ENCODE measurements at places on chromosomes 5 and 9.

DNA sequence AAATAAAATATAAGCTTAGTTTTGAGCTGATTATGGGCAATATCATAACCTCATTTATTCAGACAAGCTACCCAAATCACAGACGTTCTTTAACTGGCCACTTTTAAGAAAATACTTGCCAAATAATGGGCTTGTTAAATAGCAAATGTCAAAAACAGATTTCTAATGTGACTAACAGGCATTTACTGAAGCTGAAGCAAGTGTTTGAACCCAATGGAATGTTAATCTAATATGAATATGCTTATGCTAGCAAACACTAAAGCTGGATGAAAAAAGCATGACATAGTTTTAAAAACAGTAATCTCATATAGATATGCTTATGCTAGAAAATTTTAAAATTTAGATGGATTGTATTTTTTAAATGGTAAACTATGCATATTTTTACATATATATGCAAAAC lies 411.6 kb upstream of the PTGER4 start:
- DNase-seq = no peak

DNA sequence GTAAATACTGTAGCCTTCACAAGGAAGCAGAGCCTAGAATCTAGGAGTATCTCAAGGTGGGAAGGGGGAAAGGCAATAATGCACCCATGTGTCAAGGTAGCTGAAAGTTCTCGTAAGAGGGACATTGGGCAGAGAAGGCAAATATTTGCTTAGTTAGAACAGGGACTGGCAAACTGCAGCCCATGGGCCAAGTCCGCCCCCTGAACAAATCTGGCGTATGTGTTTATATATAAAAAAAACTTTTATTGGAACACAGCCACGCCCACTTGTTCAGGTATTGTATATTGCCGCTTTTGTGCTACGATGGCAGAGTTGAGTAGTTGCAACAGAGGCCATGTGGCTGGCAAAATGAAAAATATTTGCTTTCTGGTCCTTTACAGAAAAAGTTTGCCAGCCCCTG lies 16.1 kb downstream of the KCNN2 start:
- no peak for DNase-seq

DNA sequence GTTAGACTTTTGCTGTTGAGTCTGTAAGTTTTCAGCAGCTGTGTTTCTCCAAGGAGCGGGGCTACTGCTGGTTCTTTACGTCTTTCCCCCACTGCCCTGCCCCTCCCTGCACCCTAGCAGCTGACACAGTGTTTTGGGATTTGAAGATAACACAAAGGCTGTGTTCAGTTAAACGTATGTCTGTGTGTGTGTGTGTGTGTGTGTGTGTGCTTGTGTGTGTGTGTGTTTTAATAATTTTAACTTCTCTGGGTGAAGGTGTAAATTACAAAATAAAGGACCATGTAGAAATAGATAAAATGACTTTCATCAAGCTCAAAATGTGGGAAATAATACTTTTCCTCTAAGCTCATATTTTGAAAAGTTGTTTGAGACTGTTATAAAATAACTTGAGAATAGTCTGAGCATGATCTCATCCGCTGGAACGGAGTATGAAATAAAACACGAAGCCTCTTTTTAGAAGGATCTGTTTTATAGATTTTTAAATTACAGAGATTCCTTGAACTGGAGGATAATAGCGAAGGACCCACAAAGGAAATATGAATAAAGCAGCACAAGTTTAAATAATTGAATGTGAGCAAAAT lies 10.9 kb downstream of the ABL1 start:
- DNase-seq = no peak

GRCh38 chr9:94909250-94909894 lies 182.9 kb downstream of the AOPEP start:
- DNase-seq = peak; percentile 12

- DNase-seq = no peak
These were observed 15.9 kb downstream of the RANBP6 start for GRCh38 chr9:5999443-6000101.

GRCh38 chr9:95772320-95773052 lies 103.0 kb upstream of the ERCC6L2 start:
- DNase-seq = no peak

DNA sequence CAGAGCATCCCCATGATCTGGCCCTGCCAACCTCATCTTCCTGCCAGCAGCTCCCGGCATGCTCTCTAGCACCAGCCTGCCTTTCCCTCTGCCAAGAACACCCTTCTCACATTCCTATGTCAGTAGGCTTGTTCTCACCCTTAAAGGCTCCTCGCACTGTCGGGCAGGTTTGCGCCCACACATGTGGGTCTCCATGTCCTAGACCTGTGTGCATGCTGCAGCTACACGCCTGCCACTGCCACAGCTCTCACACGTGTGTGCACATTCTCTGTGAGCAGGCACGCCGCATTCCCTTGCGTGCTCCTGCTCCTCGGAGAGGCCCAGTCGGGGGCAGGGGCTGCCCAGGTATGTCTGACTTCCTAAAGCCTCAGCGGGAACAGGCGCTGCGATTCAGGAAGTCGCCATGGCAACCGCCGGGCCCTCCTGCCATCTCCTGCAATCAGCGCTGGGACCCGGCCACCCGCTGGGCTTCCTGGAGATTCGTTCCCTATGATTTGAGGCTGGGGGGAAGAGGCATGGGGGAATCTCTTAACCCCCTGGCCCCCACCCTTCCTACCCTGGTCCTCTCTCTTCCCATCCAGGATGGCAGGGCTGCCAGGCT lies 28.1 kb downstream of the NDUFA8 start:
- no peak for DNase-seq

- DNase-seq = no peak
These were observed 27.1 kb downstream of the SLIT3 start for GRCh38 chr5:169273881-169274280.

DNA sequence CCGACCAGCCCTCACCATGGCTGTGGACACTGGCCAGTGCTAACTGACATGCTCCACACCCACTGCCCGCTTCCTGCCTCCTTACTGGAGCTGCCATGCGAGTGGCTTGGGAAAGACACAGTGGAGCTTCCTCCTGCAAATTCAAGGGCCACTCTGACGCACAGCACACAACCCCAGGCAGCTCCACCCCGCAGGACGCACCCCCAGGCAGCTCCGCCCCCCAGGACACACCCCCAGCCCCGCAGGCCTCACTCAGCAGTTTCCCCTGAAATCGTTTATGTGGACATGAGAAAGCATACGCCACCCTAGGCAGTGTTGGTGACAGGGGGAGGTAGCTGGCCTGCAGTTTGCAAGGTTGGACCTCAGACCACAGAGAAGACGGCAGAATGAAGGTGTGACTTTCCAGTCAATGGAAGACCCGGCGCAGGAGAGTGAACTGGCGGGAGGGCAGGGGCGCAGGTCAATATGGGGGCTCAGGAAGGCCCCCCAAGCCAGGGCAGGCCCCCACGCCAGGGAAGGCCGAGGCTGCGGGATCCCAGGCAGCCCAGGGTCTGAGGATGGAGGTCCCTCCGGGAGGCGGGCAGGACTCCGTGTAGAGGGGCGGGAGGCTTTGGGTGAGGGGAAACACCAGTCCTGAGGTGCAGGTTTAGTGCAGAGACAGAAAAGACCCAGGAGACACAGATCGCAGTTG lies 21.6 kb downstream of the LPCAT1 start:
- DNase-seq = no peak

DNA sequence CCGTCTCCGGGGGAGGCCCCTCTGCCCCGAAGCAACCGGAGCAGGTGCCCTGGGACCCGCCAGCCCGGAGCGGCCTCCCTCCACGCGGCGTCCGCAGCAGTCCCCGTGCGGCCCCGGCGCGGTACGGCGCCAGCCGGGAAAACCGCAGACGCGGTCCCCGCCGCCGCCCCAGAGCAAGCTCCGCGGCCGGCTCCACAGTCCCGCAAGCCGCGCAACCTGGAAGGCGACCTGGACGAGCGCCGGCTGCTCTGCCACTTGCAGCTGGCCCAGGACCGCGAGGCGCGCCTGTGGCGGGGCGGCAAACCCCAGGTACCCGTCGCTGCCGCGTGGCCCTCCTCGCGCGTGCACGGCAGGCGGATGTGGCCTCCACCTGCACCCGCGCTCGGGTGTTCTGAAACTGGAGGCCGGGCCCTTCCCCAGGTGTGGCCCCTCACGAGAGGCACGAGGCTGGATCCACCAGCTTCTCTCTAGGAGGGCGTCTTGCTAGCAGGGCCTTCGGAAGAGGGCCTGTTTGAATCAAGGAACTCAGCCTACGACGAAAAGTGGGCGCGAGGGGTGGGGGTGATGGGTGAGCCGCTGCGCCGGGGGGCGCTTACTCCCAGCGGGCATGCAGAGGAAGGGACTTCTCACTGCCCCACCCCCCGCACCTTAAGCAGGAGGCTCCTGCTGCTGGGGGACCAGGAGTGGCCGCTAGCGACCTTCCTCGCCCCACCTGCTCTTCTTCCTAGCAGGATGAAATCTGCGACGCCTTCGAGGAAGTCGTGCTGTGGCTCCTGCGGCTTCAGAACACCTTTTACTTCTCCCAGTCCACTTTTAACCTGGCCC lies 602 bp downstream of the CCNI2 start:
- peak; percentile 26 for DNase-seq

- no peak for DNase-seq
These were observed 12.5 kb upstream of the PARP8 start for GRCh38 chr5:50653946-50654345.

- DNase-seq = no peak
These were observed 18.5 kb downstream of the OLFM1 start for GRCh38 chr9:135105938-135106491.

GRCh38 chr5:119032656-119033055 lies 38.2 kb upstream of the DMXL1 start:
- DNase-seq = no peak

- DNase-seq = no peak
These were observed 337.7 kb upstream of the PANK3 start for GRCh38 chr5:168916852-168917251.

DNA sequence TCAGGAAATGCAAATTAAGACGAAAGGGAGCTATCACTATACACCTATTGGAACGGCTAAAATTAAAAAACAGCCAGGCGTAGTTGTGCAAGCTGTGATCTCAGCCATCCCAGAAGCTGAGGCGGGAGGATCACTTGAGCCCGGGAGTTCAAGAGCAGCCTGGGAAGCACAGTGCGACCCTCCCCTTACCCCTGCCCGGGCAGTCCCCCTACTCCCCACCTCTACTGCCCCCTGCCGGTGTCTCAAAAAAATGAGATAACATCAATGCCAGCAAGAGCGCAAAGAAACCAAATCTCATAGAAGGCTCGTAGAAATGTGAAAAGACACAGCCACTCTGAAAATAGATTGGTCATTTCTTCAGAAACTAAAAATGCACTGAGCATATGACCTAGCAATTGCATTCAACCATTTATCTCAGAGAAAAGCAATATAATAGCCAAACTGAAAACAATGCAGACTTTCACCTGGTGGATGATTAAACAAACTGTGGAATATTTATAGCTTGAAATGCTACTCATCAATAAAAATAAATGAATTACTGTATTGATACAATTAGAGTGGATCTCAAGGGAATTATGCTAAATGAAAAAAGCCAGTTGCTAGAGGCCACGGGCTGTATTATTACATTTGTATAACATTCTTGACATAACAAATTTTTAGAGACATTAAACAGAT lies 20.6 kb downstream of the OR2V2 start:
- DNase-seq = no peak

DNA sequence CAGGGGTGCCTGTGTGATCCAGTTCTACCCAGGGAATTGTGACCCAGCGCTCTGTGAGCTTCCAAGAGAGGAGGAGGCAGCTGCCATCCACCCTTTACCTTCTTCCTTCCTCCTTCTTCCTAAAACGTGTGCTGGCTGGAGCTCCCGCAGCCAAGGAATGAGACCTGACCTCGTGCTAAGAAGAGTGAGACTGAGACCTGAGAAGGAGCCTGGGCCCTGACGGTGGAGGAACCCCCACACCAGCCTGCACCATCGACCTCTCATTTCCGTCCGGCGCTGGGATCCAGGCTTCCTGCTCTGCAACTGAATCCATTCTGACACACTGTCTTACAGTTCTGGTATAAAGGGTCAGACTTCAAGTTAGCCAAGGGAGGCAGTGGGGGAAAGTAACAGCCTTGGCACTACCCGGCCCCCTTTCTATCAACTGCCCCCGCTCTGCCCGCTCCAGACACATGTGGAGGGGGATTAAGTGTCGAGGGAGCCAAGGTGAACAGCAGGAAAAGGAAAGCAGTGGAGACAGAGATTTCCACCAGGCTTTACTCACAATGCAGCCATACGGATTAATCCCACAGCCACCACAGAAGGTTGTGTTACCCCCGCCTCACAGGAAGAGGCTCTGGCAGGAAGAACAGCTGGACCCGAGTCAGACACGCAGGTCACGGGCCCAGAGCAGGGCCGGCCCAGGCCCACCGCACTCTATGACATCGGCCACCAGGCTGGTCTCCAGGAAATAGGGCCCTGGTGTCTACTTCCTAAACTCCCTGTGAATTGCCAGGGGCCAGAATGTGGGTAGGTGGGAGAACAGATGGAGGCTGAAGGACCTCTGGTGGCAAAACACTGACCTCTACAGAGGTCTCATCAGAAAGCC lies 15.8 kb downstream of the MGAT1 start:
- DNase-seq = no peak

DNA sequence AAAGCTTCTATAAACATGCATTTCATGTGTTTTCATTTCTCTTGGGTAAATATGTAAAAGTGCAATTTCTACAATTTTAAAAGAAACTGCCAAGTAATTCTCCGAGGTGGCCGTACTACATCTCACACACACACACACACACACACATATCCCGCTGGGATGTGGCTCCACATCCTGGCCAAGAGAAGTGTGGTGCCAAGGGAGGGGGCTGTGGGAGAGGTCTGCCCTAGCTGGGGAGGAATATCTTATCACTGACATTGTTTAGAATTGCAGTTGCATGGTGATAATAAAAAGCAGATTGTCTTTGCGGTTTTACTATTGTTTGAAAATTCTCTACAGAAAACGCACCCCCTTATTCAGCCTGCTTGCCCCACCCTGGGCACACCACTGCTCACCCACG lies 558.4 kb downstream of the BNC2 start:
- DNase-seq = no peak
